Cortex of kidney (tissue), 1 donor: ENCODE measurements at places on chromosomes 3 and 15.

DNA sequence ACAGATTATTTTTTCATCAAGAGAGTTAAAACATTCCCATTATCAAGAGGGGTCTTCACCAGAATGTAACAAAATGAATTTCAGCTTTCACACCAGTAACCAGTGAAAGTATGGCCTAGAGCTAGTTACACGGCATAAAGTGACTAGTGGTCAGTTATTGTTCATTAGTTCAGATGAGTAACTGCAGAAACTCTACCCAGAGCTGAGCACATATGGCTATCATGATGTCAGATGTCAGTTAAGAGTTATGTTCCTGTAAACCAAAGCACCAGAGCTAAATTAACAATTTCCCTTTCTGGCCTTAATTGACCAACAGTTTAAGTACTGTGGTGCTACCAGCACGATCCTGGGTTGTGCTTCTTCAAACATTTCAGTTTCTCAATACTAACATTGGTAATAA lies 6.6 kb upstream of the MRPS25 start:
- no peak for DNase-seq

DNA sequence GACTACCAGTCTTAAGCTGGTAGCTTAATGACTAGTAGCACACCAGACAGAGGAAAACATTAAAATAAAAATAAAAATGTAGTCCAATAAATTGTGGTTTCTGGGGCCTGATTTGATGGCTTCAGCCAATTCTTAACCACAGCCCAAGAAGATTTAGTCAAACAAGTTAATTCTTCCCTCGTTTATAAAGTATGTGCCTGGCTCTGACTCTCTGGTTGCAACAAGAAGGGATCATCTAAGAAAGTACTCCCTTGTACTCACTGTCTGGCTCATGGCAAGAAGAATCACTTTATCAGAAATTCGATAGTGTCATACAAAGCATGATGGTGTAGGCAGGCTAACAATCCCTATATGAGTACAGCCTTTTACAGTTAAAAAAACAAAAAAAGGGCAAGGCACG lies 141.9 kb downstream of the P3H2 start:
- no peak for DNase-seq

DNA sequence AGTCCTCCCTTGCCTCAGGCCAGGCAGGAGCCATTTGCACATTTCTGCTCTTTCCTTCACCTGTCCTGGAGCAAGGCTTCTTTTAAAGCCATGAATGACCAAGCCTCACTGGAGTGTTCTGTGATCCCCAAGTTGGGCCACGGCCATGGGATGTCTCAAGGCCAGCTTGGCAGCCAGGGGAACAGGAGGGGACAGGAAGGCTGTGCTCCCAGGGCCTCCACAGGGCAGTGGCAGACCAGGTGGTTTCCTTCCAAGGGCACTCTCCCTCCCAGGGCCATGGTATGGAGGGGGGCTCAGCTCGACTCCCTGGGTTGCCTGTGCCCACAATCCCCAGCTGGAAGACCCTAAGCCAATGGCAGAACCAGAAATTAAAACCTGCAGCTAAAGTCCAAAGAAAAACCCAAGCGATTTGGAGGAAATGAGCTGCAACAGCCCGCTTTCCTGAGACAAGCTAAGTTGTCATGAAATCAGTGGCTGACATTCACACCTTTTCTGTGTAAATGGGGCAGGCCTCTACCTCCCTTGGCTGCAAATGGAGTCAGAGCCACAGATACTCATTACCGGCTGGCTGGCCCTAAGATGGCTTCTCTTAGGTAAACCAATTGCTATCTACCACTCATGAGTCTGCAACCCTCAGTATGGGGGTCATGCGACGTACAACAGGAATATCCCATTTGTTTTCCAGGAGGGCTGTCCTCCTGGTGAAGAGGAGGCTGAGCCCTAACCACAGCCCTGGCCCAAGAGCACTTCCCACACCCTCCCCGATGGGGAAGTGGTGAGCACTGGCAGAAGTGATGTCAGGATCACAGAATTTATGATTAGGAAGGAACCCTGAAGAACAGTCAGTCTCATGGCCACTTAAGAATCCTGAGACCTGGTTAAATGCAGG lies 83.3 kb downstream of the SNRK start:
- DNase-seq: no peak

DNA sequence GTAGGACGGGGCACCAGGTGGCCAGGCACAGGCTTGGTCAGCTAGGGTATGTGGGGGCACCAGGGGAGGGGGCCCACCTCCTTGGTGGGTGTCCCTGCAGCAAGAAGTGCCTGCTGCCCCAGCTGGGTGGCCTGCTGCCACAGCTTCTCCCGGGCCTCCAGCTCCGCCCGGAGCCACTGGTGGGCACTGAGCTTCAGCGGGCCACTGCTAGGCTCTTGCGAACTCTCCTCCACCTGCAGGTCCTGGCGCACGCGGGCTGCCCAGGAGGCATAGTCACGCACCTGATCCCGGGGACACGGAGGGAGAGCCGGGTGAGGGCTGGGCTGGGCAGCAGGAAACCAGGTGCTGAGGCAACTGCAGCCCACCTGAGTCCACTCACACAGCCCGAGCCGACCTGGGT lies 25.5 kb downstream of the SPTBN5 start:
- no peak for DNase-seq

DNA sequence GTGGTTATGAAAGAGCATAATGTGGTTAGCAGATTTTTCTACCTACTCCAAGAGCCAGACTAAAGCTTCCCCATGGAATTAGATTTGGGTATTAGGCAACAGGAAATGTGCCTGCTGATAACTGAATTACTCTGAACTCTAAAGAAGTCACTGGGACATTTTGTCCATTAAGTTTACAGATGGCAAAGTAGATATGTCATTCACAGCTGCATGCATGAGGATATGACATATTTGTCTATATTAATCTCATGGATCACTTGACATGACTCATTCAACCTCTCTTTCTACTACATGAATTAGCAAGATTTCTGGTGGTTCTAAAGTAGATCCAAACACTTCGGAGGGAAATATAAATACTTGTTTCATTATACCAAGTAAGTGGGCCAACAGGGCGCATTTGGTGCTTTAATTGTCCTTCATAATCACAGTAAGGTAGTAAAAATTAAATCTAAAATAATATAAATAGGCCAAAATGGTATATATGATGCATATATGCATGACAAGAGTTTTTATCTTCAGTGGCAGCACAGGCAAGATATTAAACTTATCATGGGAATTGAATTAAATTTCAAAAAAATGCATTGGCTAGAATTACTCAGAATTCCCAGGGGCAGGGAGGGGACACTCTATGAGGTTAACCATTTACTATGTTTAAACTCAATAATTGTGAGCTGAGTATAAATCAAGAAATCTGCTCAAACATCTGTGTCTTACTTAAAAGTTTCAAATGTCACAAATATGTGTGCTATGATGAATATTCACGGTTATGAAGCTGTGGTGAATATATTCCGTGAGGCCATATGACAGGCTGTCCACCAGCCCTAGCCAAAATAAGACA lies 365.3 kb upstream of the KCNMB2 start:
- DNase-seq: no peak

GRCh38 chr3:174132421-174133042 lies 726.6 kb upstream of the NAALADL2 start:
- no peak for DNase-seq

- DNase-seq: no peak
These were observed 279.7 kb upstream of the GOLGA6L4 start for GRCh38 chr15:83955806-83956265.

- DNase-seq: no peak
These were observed 76.2 kb upstream of the PLCL2 start for GRCh38 chr3:16808393-16809107.

DNA sequence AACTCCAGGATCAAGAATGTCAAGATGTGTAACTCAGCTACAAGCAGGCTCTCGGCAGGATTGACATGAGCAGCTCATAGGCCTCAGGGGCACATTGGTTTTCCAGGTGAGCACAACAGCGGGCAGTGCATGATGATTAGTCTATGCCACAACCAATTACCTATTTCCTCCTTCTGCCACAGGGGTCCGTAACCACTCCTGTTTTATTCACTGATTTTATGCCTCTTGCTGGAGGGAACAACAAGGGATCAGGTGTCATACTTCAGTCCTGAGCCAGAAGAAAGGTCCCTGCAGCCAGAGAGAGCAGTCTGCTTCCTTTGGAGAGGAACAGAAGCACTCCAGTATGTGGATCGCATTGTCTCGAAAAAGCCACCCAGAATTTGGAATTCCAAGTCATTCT lies 35.1 kb upstream of the PTPRG start:
- DNase-seq: no peak

GRCh38 chr3:71521021-71521352 lies 62.5 kb downstream of the FOXP1 start:
- no peak for DNase-seq

GRCh38 chr3:130345487-130346079 lies at the start of gene COL6A5:
TSS of gene COL6A5 (plus strand) at chr3:130345672. CDS start at chr3:130373639, 27,967 bp downstream.
- DNase-seq: no peak

GRCh38 chr3:4720316-4721075 lies 227.3 kb downstream of the ITPR1 start:
- no peak for DNase-seq

DNA sequence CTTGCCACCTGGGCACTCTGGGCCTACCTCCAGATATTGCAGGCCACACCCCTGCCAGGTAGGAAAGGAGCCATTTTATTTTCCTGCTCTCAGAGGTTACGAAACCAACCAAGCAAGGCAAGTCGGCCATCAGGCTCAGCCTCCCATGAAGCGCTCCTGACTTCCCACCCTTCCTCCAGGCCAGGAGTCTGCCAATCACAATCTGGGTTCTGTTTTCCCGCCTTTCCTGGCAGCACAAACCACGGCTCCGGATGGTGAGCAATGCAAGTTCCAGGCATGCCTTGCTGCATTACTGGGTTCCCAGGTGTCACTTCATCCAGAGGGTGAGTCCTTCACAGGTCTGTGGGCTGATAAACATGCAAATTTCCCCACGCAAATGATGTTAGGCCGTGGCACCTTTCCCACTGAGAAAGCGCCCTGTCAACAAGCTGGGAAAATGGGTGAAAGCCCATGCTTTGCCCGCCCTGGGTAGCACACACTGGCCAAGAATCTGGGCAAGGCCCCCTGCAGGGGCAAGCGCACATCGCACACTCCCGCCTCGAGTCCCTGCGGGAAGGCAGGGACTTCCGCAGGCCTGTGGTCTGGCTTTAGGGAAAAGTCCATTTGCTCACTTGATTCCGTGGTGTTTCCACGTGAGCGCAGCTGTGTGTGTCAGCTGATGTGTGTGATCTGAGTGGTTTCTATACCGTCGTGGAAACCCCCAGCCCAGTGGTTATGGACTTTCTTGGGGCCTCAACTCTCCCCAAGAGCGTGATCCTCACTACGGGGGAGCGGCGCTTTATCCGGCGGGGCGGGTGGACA lies 61.6 kb upstream of the RYK start:
- DNase-seq: no peak

DNA sequence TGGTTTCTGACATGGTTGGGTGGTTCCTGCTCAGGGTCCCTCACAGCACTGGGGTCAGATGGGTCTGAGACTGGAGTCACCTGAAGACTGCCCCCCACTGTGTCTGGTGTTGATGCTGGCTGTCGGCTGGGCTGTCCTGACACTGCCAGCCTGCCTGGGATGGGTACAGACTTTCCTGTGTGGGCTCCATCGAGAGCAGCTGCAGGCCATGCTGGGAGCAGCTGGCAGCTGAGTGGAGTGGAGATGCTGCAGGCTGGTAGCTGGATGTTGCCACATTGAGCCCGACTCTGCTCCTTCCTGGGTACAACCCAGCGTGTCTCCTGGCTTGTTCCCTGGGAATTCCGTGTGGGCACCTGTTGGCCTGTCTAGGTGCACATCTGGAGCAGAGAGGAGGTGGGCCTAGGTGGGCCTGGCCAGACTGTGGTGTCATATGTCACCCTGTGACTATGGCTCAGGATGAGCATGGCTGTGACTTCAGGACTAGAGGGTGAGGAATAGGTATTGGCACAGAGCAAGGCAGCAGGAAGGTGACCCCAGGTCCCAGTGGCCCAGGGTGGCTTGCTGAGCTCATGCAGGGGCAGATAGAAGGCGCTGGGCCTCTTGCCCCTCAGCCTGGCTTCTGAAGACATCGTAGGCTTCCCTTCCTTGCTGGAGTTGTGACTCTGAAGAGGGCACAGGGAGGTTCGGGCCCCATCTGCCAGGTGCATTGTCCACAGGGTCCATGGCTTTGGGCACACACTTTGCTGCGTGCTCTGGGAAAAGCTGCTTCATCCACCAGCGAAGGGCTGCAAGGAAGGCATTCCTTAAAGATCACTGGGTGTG lies 40.0 kb upstream of the PRR23E start:
- DNase-seq: no peak

GRCh38 chr3:117563063-117563462 lies 853.5 kb downstream of the TUSC7 start:
- no peak for DNase-seq

GRCh38 chr3:149941946-149942345 lies 28.7 kb downstream of the PFN2 start:
- DNase-seq: no peak

DNA sequence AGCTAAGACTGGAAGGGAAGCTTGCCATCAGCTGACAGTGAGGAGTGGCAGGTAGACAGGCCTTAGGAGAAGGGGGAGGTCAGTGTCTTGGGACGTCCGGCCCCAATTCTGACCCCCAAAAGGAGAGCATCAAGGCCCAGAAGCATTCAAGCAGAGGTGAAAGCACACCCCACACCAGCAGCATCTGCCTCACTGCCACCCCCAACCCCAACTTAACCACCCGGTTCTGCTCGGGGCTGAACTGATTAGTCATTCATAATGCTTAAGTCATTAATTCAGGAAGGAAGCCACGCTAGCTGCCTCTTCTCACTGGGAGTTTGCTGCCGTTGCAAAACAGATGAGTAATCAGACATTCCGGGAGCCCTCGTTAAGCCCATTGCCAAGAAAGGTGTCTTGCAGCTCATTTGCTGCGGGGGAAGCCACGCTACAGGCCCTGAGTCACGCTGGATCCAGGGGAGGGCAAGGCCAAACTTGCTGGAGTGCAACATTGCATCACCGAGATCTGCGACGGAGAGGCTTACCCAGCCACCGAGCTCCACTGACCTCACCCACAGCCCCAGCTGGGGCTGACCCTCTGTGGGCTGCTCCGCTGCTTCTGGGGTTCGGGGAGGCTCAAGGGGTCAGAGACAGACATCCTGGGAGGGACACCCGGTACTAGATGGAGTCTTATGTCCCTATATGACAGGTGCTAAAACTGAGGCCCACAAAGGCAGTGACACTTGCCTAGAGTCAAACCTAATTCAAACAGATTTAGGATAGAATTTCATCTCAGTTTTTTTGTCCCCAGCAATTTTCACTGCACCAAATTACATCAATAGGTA lies 46.4 kb upstream of the HES1 start:
- no peak for DNase-seq

DNA sequence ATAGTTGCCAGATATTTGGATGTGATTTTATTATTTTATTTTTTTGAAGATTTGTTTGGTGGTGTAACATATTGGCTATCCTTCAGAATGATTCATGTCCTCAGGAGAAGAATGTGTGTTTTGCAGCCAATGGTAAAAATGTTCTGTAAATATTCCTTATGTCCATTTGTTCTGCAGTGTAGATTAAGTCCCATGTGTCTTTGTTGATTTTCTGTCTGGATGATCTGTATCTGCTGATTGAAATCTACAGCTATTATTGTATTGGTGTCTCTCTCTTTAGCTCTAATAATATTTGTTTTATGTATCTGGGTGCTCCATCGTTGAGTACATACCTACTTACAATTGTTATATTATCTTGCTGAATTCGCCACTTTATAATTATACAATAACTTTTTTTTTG lies 1641.7 kb downstream of the OTOL1 start:
- DNase-seq: no peak
